H1 (cell line): ENCODE measurements at places on chromosomes 5 and 9. TPM values are rescaled to one million over a fixed set of nuclear protein-coding genes. Genes with fewer than 3 reads are reported as not detected.
A peak's percentile ranks its signal among the peaks of the same experiment; 100 is the strongest.

- no peak for DNase-seq
These were observed 80.5 kb downstream of the CFAP90 start for GRCh38 chr5:7770436-7770835.

GRCh38 chr5:145943674-145944121 is 7.3 kb downstream of the SH3RF2 start:
- DNase-seq = no peak

DNA sequence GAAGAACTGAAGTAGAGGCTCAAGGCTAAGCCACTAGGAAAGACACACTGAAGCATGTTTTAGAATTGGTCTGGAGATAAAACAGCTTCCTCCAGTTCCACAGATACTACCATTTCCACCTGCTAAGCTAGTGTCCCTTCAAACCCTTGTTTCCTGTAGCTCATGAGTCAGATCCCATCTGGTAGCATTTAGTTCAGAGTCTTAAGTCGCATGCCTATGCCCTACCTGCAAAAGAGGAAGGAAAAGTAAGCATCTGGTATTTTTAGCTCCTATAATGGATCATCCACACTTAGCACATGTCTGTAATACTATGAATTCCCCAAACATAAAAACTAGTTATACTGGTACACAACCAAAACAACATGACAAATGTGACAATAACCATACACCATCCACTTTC is 92.1 kb downstream of the CDKN2A start:
- DNase-seq = no peak

GRCh38 chr5:169602535-169602934 is 19.0 kb downstream of the SPDL1 start:
- DNase-seq = no peak

DNA sequence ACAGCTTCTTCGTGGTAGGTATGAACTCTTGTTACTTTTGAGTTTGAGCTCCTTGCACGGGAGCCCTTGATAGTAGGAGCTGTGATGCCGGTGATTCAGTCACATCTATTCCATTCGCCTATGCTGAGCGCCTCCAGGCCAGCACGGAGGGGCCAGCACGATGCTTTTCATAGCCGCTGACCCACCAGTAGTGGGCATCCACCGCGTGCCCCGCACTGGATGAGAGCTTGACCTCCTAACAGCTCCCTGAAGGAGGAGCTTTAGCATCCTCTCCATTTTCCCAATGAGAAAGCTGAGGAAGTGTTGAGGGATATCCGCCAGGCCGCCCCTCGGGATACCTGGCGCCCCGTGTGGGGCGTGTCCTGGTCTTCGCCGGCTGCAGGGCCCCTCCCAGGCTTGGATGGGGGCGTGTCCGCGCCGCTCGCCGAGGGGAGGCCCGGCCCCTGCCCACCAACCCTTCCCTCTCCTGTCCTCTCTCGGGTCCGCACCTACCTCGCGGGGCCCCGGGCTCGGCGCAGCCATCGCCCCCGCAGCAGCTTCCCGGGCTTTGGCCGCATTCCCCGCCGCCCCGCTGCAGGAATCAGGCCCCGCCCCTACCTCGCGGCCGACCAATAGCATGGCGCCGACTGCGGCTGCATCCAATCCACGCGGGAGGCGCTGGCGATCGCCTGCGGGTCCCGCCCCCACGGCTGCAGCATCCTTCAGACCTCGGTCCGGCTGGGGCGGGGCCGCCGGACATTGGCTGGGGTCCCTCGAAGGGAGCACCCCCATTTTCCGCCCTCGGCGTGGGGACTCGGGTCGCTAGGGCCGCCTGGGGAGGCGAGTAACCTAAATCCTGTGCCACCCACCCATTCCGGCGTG is at the start of gene PIP5KL1:
Gene PIP5KL1 (minus strand): TSS at position 547 of the 861 bp plus-strand sequence. CDS start 25 bp downstream, at position 522.
- DNase-seq = peak; percentile 97

GRCh38 chr5:143316844-143317631 is 86.4 kb downstream of the NR3C1 start:
- DNase-seq = no peak

MTREX gene
- 129 and 130 TPM in 2 replicates for total RNA-seq
